ENCODE measurements at places on chromosomes 7 and 10.

DNA sequence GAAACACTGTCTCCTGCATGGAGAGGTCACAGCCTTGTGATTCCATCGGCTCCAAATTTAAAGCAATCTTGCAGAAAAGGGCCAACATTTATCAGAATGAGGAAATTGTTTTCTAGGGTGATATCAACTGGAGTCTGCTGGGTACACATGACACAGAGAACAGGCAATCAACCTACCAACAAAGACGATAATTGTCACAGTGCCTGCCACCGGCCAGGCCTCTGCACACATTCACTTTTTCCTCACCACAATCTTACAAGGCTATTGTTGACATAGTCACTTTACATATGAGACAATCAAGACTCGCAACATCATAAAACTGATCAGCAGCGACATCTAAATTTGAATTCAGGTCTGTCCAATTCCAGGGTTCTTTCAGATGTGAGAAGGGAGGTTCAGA lies 189.4 kb downstream of the KCNMA1 start:
- DNase-seq: no peak

- DNase-seq: no peak
Observed at GRCh38 chr10:91380873-91381256, 29.3 kb upstream of the HECTD2 start.

DNA sequence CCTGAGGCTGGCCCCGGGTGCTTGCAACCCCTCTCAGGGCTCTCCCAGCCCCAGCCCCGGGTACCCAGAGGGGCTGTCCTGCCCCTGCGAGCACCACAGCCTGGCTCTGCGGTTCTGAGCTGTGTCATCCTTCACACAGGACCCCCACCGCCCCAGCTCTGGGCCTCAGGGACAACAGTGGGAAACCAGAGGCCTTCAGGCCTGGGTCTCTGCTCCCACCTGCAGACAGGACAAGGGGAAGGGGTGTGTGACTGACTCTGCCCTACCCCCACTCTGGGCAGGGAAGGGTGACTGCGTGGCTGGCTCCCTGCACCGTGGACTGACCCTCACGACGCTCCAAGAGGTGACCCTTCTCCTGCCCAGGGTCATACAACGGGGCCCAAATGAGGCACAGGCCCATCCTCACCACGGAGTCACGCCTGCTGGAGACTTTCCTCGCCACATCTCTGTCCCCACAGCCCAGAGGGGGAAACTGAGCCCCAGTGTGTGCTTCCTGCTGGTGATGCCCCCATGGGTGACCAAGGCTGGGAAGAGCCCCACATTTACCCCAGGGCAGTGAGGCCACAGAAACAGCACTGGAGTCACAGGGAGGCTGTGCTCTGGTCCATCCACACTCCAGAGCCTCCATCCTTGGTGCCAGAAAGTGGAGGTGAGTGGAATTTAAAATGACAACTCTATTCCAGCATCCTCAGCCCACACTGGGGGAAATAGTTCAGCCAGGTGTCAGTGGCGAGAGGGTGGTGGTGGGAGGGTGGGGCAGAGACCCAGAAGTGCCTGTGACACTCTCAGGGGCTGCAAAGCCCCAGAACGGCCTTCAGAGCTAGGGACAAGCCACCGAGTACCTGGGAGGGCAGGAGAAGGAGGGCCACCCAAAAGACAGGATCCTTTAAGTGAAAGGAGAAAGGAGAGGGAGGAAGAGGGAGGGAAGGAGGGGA lies 13.6 kb downstream of the CAMK2B start:
- DNase-seq: no peak

DNA sequence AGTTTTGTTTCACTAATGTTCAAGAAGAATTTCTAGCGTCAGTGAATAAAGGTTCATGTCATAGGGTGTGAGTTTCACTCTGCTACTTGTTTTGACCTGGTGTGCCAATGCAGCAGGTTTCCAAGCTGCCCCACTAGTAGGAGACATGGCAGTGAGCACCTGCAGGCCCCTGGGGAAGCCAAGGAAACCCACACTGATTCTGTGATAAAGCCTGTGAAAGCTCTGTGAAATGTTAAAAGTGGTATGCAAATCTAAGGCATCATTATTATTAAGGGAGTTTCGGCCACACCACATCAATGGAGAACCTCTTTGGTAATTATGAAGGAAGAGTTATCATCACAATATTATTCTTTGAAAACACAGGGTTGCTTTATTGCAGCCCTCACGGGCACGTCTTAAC lies 46.4 kb downstream of the ABCB5 start:
- DNase-seq: no peak

DNA sequence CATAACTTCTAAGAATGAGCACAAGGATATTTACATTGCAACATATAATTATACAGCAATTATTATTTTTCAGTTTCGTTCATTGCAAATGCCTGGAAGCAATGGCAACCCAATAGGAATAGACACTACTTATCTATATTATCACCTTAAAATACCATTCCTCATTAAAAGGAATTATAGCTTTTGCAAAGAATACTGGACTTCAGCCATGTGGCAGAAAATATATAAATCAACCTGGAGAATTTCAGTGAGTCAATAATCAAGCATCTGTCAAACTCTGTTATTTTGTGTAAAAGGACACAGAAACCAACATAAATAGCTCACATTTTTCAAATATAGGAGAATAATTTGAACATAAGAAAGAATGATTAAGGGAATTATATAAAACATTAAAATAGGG lies 96.1 kb upstream of the SEMA3C start:
- no peak for DNase-seq

- no peak for DNase-seq
Observed at GRCh38 chr10:117652228-117653169, 110.0 kb downstream of the EMX2 start.

GRCh38 chr10:56317603-56318002 lies 43.5 kb downstream of the ZWINT start:
- DNase-seq: no peak

DNA sequence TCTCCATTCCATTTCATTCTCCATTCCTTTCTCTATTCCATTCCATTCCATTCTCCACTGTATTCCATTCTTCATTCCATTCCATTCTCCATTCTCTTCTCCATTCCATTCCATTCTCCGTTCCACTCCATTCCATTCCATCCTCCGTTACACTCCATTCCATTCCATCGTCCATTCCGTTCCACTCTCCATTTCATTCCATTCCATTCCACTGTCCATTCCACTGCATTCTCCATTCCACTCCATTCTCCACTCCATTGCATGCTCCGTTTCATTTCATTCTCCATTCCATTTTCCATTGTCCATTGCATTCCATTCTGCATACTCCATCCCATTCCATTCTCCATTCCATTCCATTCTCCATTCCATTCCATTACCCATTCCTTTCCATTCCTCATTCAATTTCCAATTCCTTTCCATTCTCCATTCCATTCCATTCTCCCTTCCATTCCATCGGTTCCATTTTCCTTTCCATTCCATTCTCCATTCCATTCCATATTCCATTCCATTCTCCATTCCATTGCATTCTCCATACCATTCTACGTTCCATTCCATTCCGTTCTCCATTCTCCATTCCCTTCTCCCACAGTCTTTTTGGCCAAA lies 78.3 kb downstream of the NSUN6 start:
- DNase-seq: no peak

- no peak for DNase-seq
Observed at GRCh38 chr10:74988054-74988775, 123.2 kb upstream of the SAMD8 start.

- peak; percentile 32 for DNase-seq
Observed at GRCh38 chr10:132714986-132715775, 70.8 kb downstream of the NKX6-2 start.

DNA sequence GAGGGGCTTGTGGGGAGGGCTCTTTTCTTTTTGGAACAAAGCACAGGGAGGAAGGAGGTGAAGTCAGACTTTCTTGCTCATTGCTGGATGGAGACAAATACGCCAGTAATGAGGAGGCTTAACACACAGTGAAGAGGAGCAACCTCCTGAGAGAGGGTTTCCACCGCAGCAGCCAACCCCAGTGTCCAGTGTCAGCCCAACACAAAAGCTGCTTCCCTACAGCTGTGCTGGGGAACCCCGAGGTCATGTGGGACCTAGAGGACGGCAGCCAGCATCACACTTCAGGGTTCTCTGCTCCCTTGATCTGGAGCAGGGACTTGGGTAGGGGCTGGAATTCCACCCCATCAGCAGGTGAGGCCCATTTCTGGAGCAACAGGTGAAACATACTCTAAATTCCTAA lies 7.7 kb downstream of the BLNK start:
- no peak for DNase-seq

- no peak for DNase-seq
Observed at GRCh38 chr7:129008645-129009414, 46.1 kb downstream of the TNPO3 start.

DNA sequence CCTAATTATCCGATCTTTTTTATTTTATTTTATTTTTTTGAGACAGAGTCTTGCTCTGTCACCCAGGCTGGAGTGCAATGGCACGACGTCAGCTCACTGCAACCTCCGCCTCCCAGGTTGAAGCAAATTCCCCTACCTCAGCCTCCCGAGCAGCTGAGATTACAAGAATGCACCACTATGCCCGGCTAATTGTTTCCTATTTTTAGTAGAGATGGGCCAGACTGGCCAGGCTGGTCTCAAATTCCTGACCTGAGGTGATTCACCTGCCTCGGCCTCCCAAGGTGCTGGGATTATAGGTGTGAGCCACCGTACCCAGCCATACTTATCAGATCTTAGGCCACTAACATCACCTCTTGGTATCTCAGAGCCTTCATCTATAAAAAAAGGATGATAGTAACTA lies 4.9 kb downstream of the SLC25A13 start:
- DNase-seq: no peak

DNA sequence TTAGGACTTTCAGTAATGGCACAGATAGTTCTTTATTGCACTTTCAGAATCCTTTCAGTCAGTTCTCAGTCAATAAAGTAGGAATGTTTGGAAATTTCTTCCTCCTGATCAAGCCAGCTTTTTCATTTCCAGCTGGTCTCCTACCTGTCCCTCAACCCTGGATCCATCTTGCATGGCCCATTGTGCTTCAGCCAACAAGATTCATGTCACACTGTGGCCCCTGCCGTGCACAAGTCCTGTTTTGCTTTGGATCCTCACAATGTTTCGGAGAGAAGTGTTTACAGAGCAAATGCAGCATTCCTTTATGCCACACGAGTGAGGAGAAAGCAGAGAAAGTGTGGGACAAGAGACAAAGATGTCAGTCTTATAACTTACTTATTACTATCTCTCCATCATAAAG lies 1694.7 kb upstream of the LRRTM3 start:
- DNase-seq: no peak

DNA sequence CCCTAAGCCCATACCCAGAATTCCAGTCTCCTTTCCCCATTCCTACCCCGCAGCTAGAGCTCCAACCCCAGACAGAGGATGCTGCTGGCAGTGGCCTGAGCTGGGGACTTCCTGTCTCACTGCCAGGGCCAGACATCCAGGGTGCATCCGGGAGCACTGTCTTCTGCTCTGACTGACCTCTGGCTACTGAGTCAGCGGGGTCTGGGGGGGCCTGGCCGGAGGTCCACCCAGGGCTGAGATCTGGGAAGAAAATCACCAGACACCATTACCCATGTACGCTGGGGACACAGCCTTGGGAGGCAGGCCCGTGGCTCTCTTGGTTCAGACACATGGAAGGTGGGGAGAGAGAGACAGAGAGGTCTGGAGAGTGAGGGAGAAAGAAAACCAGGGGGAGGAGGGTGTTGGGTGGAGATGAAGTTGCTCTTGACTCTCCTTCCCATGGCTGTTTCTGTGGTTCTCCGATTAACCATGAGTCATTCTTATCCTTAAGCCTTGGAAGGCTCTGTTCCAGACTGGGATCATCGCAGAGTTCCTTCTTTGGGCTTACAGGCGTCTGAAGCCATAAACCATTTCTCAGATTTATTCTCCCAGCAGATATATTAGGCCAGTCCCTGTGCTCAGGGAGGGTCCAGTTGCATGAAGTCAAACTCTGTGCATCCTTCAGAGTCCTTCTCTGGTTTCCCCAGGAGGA lies 23.6 kb downstream of the TSPAN15 start:
- no peak for DNase-seq

DNA sequence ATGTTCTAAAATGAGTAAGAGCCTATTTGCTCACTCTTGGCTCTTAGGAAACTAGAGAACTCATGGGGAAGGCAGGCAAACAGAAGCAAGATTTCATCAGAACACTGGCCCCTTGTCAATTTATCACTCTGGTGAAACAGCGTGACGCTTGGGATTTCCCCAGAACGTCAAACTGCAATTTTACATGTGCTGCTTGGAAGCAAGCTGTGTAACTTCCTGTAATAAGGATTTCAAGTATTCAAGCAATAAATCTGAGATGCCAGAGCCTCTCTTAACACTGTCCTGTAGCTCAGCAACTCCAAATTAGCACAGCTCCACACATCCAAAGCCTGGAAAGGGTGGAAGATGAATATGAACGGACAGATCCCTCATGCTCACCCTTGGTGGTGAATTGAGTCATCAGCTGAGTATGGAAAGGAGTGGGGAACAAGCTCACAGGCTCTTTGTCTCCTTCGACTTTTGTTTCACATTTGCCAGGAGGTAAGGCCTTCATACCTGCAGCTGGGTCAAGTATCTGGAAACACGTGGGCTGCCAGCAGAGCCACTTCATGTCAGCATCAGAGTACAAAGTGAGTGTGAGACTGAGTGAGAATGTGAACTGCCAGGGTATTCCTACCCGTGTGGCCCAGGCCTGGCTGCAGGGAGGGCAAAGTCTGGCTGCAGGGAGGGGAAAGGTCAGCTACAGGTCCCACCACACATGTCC lies 140.4 kb upstream of the NAMPT start:
- no peak for DNase-seq

- DNase-seq: no peak
Observed at GRCh38 chr7:107390916-107391315, 78.9 kb upstream of the GPR22 start.

- DNase-seq: no peak
Observed at GRCh38 chr10:9302140-9302746, 1247.8 kb downstream of the GATA3 start.

GRCh38 chr7:131513245-131514061 lies 43.0 kb downstream of the PODXL start:
- DNase-seq: peak; percentile 22

DNA sequence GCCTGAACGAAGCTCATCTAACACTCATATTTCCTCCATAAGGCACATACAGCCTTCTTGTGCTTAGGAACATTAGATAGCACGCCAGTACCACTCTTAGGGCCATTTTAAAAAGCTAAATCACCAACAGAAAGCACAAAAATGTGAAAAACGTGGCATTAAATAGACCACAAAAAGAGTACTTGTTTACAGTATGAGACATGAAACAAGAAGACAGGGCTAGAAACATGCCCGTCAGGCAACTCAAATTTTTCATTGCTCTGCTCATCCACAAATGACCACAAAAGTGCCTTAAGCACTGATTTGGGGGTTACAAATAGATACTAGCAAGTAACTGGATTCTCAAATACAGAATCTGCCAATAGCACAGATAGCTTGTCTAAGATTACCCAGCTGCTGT lies 67.8 kb downstream of the ELMO1 start:
- no peak for DNase-seq

DNA sequence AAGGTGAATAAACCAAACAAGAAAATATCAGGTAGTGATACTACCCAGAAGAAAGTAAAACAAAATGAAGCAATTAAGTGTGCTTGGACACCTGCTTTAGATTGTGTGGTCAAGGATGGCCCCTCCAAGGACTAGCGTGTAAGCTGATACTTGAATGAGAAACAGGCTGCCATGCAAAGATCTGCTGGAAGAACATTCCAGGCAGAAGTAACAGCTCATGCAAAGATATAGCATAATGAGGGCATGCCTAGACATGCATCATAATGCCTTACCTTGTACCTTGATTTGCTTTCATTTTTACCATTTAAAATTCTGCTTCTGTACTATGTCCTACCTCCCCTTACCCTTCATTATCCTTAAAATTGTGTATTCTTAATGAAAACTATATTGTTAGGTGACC lies 74.8 kb upstream of the HDAC9 start:
- no peak for DNase-seq

- DNase-seq: no peak
Observed at GRCh38 chr7:151851145-151851751, 25.7 kb downstream of the PRKAG2 start.

All from amygdala (tissue), 56 donors.